Anterior cingulate cortex (tissue), 58 donors: ENCODE measurements at places on chromosomes 6 and 20.

GRCh38 chr6:13357551-13358075, 29.3 kb upstream of the TBC1D7 start:
- peak; percentile 60 for DNase-seq

GRCh38 chr6:10633216-10633615, 61.2 kb downstream of the C6orf52 start:
- no peak for DNase-seq

DNA sequence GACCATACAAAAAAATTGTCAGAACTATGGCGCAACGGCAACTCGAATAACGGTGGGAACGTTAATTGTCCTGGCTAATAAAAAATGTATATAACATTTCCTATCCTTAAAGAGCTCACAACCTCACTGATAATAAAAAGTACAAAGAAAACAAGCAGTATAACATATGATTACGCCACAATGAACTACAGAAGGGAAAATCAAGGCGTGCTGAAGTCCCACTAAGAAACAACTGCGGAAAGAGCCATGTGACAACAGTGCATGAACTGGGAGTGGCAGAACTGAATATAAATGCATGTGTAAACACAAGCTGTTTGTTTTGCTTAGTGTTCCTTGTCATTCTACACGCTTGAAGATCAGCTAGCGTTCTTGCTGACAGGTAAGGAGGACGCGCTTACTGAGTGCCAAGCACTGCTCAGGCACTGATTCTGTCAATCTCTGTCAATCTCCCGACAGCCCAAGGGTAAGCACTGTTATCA, 466 bp upstream of the PSMB1 start:
- no peak for DNase-seq

GRCh38 chr6:70385901-70386300, 27.4 kb upstream of the FAM135A start:
- DNase-seq = no peak

DNA sequence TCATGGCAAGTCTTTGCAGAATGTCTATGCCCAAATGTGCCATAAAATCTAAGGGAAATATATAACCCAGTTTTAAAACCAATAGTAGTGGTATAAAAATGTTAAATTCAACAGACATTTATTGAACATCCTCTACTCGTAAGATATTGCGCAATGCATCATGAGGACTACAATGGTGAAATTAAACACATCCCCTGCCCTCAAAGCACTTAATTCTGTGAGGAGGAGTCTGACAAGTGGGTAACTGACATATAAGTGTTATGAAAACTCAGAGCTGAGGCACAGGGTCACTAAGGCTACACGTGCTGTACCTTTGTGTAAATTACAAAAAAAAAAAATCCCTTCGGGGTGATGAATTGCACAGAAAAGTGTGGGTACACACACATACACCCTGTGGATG, 6.2 kb downstream of the PKHD1 start:
- no peak for DNase-seq

DNA sequence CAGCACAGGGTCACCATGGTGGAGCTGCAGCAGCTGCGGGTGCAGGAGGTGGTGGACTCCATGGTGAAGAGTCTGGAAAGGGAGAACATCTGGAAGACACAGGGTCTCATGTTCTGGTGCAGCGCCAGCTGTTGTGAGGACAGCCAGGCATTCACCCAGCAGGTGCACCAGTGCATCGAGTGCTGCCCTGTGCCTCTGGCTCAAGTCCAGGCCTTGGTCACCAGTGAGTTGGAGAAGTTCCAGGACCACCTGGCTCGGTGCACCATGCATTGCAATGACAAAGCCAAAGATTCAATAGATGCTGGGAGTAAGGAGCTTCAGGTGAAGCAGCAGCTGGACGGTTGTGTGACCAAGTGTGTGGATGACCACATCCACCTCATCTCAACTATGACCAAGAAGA, 22.9 kb upstream of the RIPK1 start:
- DNase-seq = no peak

- no peak for DNase-seq
These were observed 234.7 kb downstream of the TRDN start for GRCh38 chr6:123402052-123402451.

GRCh38 chr6:167574431-167575151, 249.7 kb downstream of the TTLL2 start:
- no peak for DNase-seq

DNA sequence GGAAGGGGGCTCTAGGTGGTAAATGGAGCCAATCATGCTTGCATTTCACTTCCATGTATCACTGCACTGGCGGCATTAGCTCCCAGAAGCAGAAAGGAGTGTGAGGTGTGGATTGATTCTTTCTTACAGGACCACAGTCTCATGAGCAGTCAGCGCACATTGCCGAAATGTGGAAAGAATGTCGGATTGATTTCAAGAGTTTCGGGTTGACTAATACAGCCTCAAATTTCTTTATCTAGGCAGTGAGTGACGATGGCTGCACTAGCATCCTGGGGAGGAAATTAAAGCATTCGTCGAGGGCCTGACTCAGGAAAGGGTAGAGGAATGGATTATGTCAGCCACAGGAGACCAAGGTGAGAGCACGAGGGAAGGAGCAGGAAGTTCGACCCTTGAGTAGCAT, 222.8 kb upstream of the CDYL start:
- DNase-seq = no peak
